ENCODE measurements at places on chromosomes 13 and 19.

DNA sequence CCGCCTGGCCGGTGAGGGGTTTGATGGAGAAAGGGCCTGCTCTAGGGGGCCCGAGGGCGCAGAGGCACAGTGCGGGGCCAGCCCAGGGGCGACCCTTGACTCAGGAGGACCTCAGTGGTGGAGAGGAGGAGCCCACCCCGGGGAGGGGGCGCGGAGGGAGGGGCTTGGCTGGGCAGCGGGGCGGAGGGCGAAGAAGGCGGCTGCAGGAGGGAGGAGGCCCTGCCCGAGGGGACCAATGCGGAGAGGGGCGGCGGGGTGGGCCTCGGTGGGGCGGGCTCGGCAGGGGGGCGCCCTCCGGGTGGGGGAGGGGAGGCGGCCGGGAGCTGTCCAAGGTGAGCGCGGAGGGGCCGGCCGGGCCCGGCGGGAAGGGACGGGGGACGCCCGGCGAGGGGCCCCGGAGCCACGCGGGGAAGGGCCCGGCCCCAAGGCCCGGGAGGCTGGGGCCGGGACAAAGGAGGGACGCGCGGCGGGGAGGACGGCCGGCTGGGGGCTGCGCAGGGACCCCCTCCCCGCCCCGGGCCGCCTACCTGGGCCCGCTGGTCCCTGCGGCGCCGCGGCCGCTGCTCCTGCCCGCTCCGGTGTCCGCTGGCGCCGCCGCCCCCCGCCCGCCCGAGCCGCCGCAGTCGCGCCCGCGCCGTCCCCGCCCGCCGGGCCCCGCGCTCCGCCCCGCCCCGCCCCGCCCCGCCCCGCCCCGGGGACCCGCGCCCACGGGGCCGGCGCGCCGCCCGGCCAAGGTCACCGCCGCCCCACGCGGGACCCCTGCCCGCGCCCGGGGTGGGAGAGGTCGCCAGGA is at the start of gene DIRAS1:
Gene DIRAS1 (minus strand): TSS at position 596 of the 793 bp plus-strand sequence. CDS start 3,566 bp downstream, outside the sequence.
- DNase-seq: no peak

DNA sequence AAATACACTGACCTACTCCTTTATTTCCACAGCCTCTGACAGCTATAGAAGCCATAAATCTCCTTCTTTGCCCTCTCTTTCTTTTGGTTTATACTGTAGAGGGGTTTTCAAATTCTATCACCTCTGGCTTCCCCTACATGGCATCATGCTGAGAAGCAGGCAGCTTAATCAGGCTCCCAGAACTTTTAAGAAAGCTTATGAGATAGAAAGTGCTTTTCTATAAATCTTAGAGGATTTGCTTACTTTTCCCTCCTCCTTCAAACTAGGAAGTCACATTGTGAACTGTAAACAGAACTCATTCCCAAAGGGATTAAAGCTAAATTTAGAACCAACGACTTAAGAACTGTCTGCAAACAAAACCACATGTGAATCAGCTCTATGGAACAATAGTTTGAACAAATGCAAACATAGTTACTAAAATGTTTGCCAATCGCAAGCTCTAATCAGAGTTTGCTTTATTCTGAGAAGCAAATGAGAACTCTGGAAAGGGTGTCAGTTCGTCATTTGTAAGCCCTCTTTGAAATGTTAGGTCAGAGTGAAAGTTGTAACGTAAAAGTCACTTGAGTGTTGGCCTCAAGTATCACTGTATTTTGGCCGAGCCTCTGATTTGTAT is 344.1 kb downstream of the RFC3 start:
- DNase-seq: no peak

DNA sequence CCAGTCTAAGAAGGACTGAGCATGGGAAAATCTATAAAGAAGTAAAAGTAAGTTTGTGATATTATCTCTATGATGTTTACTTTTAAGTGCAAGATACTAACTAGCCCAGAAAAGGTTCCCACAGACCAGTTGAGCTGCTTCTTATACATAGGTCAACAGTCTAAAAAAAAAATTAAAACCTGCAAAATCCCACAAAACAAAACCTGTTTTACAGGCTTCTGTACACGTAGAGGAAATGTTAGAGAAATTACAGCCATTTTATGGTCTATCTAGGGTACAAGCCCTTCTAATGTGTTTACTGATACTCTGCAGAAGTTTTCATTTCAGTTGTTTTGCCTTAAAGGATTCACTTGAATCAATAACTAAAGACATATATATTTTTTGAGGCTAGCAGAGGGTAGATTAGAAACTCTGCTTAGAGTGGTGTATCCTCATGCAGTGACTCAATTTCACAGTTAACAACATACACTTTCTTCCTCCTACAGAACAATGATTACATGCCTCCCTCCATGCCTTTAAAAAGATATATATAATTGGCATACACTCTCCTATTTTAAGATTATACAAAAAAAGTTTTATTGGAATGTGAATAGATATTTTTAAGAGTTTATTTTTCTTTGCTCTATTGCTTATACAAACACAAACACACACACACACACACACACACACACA is 43.9 kb downstream of the CAB39L start:
- DNase-seq: no peak

- no peak for DNase-seq
Measured at GRCh38 chr13:36795463-36795862, 23.6 kb upstream of the RFXAP start.

GRCh38 chr13:30872685-30873461 is 33.2 kb upstream of the MEDAG start:
- DNase-seq: peak; percentile 77

DNA sequence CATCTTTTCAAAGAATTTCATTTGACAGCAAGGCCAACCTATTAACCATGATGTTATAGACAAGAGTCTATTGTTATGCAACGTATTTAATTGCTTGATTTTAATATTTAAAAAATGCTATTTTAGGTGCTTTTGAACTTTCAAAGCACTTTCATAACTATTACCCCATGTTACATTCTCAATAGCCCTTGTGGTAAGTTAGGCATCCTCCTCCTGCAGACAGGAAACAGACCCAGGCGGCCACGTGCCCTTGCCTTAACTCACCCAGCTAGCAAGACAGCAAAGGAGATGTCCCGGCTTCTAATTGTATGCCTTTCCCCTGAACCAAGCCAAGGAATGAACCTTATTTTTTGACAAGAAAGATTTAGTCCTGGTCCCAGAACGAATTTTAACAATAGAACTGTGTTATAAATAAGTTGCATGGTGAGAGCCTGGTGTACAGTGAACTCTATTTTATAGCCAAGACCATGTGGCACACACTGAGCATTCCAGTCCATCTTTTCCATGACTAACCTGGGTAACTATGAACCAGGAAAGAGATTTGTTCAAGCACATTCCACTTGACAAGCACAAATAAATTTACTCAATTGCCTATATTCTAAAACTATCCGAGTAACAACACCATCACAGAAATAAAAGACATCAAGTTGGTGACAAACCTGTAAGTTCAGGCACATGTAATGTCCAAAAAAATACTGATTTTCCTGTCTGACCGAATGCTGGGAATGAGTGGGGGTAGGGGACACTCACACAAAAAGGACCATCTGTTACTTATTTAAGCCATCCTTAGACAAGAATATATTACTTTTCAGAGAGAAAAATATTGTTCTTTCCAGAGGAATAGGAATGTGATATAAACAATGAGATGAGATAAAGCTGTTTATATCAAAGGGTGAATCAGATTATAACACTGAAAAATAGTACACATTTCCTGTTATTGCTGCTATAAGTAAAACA is 163.0 kb downstream of the EFNB2 start:
- DNase-seq: no peak
